ENCODE measurements at places on chromosomes 16 and 17.

- DNase-seq = no peak
- H3K4me3 ChIP-seq = no peak overlapping the region
- no peaks in the 10 kb centered on the region for H3K36me3 ChIP-seq
- peaks cover 4% of the 10 kb centered on the region for H3K27me3 ChIP-seq
These were observed 24.5 kb downstream of the BEAN1 start for GRCh38 chr16:66451548-66451947.

DNA sequence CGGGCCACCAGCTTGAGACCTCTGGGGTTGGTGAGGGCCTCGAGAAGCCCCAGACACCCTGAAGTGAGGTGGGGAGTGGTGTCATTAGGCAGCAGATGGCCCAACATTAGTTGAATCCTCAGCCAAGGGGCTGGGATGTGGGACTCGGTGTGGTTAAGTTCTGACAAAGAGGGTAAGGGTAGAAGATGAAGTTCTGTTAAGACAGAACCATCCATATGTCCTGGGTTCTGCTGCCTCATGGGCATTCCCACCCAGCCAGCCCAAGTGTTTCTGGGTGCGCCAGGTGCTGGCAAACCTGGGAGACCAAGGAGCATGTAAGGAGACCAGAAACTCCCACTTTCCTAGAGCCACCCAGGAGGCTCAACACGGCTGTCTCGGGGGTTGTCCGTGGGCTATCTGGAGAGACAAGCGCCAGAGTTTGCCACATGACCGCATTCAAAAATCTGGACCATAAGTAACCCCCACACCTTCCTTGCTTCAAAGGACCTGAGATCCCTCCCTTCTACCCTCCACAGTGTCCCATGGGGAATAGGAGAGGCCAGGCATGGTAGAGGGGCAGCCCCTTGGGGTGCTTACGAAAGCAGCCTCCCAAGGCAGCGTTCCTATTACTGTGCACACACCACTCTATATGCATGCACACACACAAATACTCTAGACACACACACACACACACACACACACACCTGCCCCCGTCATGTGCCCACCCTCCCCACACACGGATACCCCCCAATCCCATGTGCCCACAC, 128.7 kb downstream of the C16orf78 start:
- H3K27me3 ChIP-seq = no peaks in the 10 kb centered on the region
- no peaks in the 10 kb centered on the region for H3K36me3 ChIP-seq
- H3K4me3 ChIP-seq = no peak overlapping the region
- H3K4me1 ChIP-seq = no peaks in the 10 kb centered on the region
- DNase-seq = no peak

- no peak overlapping the region for H3K4me3 ChIP-seq
- DNase-seq = no peak
- no peaks in the 10 kb centered on the region for H3K36me3 ChIP-seq
- H3K27ac ChIP-seq = no peak overlapping the region
- no peaks in the 10 kb centered on the region for H3K27me3 ChIP-seq
- peaks cover 14% of the 10 kb centered on the region for H3K4me1 ChIP-seq
These were observed 44.2 kb downstream of the NUP93 start for GRCh38 chr16:56774016-56774680.

DNA sequence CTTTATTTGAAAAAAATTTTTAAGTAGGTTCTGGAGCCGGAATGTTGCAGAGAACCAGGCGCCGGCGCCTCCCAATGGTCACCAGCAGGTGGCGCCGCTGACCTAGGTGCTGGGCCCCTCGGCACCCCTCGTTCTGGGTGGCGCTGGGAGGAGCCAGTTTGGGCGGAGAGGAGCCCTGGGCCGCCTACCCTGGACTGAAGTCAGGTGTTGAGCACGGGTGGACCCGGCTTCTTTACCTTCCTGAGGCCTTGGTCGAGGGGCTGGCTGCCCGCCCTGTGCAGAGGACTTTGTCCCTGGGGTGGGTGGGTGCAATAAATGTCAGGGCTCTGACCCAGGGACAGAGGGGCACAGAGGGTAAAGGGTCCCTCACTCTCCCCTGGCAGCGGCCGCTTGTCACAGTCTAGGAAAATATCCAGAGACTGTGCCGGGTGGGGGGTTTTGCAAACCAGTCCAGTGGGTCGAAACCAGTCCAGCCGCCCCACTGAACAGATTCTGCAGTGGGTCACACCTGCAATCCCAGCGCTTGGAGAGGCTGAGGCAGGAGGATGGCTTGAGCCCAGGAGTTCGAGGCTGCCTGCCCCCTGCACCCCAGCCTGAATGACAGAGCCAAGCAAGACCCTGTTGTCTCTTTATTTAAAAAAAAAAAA, 30.1 kb upstream of the TNFRSF13B start:
- no peak overlapping the region for H3K4me3 ChIP-seq
- H3K36me3 ChIP-seq = no peaks in the 10 kb centered on the region
- DNase-seq = peak; percentile 75

DNA sequence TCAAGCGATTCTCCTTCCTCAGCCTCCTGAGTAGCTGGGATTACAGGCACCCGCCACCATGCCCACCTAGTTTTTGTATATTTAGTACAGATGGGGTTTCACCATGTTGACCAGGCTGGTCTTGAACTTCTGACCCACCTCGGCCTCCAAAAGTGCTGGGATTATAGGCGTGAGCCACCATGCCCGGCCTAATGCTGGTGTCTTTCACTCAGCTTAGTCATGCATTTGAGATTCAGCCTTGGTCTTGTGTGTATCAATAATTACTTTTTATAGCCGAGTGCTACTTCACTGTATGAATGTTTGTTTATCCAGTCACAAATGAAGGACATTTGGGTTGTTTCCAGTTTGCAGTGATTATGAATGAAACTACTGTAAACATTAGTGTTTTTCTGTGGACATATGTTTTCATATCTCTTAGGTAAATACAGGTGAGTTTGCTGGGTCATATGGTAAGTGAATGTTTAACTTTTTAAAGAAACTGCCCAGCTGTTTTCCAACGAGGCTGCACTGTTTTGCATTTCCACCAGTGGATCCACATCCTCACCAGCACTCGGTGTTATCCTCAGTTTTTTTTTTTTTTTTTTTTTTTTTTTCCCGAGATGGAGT, 11.0 kb upstream of the PLCG2 start:
- no peak overlapping the region for H3K27ac ChIP-seq
- no peaks in the 10 kb centered on the region for H3K4me1 ChIP-seq
- no peak overlapping the region for H3K4me3 ChIP-seq
- DNase-seq = no peak

GRCh38 chr16:83806731-83807130, 1.0 kb upstream of the HSBP1 start:
- H3K4me1 ChIP-seq = peaks cover 5% of the 10 kb centered on the region
- DNase-seq = no peak
- H3K27me3 ChIP-seq = no peaks in the 10 kb centered on the region
- H3K4me3 ChIP-seq = no peak overlapping the region
- no peak overlapping the region for H3K27ac ChIP-seq

DNA sequence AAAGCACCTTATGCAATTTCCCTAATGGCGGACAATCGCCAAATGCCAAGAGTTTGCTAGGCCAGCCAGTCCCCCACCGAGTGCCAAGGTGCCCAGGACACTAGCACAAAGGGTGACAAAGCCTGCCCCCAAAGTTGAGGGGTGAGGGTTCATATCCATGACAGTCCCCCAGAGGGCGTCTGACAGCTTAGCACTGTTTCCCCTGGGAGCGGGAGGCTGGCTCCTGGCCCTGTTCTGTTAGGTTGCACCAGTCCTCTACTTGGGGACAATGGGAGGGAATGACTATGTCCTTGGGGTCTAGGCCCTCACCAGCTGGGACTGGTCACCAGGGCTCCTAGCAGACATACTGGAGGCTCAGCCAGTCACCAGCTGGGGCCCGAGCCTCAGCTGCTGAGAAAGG, 66.9 kb downstream of the MYO18A start:
- H3K36me3 ChIP-seq = peaks cover 63% of the 10 kb centered on the region
- peaks cover 7% of the 10 kb centered on the region for H3K4me1 ChIP-seq
- peak overlapping the region; percentile 39 for H3K27ac ChIP-seq
- no peaks in the 10 kb centered on the region for H3K27me3 ChIP-seq
- DNase-seq = no peak

GRCh38 chr17:82837586-82838320, 2.1 kb downstream of the ZNF750 start:
- no peaks in the 10 kb centered on the region for H3K27me3 ChIP-seq
- no peaks in the 10 kb centered on the region for H3K36me3 ChIP-seq
- no peaks in the 10 kb centered on the region for H3K4me1 ChIP-seq
- no peak overlapping the region for H3K27ac ChIP-seq

DNA sequence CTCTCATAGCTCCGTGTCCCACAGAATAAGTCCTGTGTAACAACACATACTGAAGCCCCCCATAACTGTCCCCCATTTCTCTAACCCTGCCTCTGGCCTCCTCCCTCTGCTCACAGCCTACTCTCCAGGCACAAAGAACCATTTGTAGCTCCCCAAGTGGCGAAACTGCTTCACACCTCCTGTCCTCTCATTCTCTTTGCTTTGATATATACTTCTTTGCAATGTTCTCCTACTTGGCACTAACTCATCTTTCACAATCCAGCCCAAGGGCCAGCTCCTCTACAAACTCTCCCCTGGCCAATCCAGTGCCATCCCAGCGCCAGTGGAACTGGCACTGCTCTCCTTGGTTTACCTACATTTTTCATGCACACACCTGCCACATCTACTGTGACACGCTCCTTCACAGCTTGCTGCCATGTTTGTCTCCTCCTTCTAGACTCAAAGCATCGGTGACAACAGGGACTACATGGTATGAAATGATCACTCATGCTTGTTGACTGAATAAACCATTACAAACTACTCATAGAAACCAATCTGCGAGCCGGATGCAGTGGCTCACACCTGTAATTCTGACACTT, 12.8 kb downstream of the CYTH1 start:
- no peaks in the 10 kb centered on the region for H3K27me3 ChIP-seq
- no peak overlapping the region for H3K4me3 ChIP-seq
- peaks cover 5% of the 10 kb centered on the region for H3K4me1 ChIP-seq
- no peak overlapping the region for H3K27ac ChIP-seq

DNA sequence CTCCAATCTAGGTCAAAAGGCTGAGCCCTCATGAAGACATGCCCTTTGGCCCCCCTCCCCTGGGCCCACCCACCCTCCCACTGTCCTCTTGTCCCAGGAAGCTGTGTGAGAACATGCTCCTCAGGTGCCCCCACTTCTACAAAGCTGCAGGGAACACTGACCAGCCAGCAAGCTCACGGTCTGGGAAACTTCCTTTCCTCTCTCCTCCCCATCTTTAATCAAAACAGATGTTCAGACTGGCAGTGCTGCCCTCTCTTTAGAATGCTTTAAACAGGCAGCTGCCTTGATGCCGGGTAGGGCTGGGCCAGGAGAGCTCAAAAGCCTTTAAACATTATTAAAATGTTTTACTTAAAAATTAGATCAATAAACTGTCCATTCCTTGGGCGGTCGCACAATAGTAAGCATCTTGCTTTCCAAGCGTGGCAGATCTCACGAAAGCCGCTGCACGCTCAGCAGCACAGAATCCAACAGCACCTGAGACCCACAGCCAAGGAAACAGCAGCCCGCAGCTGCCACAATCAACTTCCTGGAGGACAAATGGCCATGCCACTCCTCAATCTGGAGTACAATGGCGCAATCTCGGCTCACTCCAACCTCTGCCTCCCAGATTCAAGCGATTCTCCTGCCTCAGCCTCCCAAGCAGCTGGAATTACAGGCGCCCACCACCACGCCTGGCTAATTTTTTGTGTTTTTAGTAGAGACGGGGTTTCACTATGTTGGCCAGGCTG, 399.2 kb downstream of the SLC39A11 start:
- H3K36me3 ChIP-seq = no peaks in the 10 kb centered on the region
- no peaks in the 10 kb centered on the region for H3K27me3 ChIP-seq
- peaks cover 16% of the 10 kb centered on the region for H3K4me1 ChIP-seq
- no peak overlapping the region for H3K27ac ChIP-seq
- no peak overlapping the region for H3K4me3 ChIP-seq

DNA sequence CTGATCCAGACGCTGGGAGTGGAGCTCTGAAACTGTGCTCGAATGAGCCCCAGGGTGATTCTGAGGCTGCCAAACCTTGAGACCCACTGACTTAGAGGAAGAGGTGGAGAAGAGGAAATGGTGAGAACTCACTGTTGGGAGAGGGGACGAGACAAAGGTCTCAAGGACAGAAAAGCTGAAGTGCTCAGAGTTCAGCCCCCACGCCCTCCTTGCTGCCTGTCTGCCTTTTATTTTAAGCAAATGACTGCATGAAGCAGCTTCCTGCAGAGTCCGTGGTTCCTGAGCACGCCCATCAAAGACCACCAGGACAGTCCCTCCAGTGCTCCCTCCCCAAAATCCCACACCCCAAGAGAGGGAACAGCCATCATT, 20.4 kb downstream of the COTL1 start:
- H3K4me3 ChIP-seq = no peak overlapping the region
- H3K4me1 ChIP-seq = peaks cover 41% of the 10 kb centered on the region
- H3K27me3 ChIP-seq = no peaks in the 10 kb centered on the region
- H3K27ac ChIP-seq = no peak overlapping the region
- no peak for DNase-seq

- no peaks in the 10 kb centered on the region for H3K27me3 ChIP-seq
- H3K4me3 ChIP-seq = no peak overlapping the region
- no peak for DNase-seq
- no peaks in the 10 kb centered on the region for H3K4me1 ChIP-seq
- H3K27ac ChIP-seq = no peak overlapping the region
These were observed 25.6 kb downstream of the MRM3 start for GRCh38 chr17:807523-808294.

- no peaks in the 10 kb centered on the region for H3K36me3 ChIP-seq
- no peaks in the 10 kb centered on the region for H3K4me1 ChIP-seq
- no peak overlapping the region for H3K4me3 ChIP-seq
- no peak overlapping the region for H3K27ac ChIP-seq
- H3K27me3 ChIP-seq = no peaks in the 10 kb centered on the region
- peak; percentile 17 for DNase-seq
These were observed 74.7 kb downstream of the TBC1D16 start for GRCh38 chr17:79960788-79961522.

GRCh38 chr17:43532581-43532980, 13.6 kb downstream of the ETV4 start:
- peaks cover 15% of the 10 kb centered on the region for H3K4me1 ChIP-seq
- no peaks in the 10 kb centered on the region for H3K36me3 ChIP-seq
- no peak overlapping the region for H3K27ac ChIP-seq
- H3K4me3 ChIP-seq = no peak overlapping the region
- no peaks in the 10 kb centered on the region for H3K27me3 ChIP-seq
- no peak for DNase-seq

- no peak overlapping the region for H3K27ac ChIP-seq
- H3K27me3 ChIP-seq = no peaks in the 10 kb centered on the region
- no peak for DNase-seq
- no peaks in the 10 kb centered on the region for H3K4me1 ChIP-seq
These were observed 12.1 kb downstream of the GLP2R start for GRCh38 chr17:9837551-9838471.

DNA sequence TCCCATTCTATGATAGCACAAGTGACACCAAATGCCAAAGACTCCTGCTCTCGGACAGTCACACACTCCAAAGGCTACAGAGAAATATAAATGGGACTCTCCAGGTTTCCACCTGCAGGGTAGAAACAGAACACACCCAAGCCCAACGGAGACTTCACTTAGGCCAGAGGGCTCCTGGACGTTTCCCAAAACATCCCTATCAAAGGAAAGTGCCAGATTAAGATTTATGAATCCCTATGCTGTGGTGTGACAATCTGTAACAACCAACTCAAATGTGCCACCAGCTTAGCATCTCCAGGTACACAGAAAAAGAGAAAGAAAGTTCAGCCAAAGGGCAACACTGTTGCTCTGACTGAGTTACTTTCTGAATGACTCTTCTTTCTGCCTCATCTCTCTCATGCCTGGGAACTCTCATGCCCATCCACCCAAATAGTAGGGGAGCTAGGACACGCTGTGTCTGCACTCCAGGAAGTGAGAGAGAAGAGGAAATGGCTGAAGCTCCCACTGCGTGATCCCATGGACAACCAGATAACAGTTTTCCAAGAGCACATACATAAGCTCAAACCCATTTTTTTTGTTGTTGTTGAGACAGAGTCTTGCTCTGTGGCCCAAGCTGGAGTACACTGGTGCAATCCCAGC, 49.7 kb downstream of the SMG6 start:
- no peak overlapping the region for H3K27ac ChIP-seq
- H3K27me3 ChIP-seq = no peaks in the 10 kb centered on the region
- no peak overlapping the region for H3K4me3 ChIP-seq
- peaks cover 4% of the 10 kb centered on the region for H3K36me3 ChIP-seq

Data from cardiac muscle cell (in vitro differentiated cells and primary cell).